ENCODE measurements at places on chromosomes 2 and 18. TPM values are rescaled to one million over a fixed set of nuclear protein-coding genes. Genes with fewer than 3 reads are reported as not detected.

GRCh38 chr2:95308426-95308990, 11.4 kb downstream of the KCNIP3 start:
- DNase-seq, result no peak

GRCh38 chr2:126657148-126657635, 1.2 kb downstream of the GYPC start:
- DNase-seq, result peak; percentile 73

DNA sequence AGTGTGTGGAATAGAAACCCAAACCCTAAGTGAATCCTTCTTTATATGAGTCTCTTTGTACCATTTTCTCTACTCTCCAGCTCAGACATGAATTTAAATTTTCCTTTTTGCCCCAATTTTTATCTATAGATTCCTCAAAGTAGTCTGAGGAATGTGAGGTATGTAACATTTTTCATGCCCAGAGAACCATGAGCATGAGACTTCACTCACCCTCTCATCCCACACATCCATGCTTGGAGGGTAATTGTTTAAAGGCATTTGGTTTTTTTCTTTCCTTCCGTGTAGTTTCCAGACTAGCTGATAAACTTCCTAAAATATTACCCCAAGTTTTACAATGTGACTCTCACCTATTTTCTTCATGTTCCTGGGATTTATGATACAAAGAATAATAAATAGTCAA, 2056.8 kb upstream of the CELF4 start:
- DNase-seq, result no peak

The RPL37A gene
- 2,754 TPM for total RNA-seq

- no peak for DNase-seq
Observed at GRCh38 chr2:58930537-58930936, 689.4 kb upstream of the FANCL start.

DNA sequence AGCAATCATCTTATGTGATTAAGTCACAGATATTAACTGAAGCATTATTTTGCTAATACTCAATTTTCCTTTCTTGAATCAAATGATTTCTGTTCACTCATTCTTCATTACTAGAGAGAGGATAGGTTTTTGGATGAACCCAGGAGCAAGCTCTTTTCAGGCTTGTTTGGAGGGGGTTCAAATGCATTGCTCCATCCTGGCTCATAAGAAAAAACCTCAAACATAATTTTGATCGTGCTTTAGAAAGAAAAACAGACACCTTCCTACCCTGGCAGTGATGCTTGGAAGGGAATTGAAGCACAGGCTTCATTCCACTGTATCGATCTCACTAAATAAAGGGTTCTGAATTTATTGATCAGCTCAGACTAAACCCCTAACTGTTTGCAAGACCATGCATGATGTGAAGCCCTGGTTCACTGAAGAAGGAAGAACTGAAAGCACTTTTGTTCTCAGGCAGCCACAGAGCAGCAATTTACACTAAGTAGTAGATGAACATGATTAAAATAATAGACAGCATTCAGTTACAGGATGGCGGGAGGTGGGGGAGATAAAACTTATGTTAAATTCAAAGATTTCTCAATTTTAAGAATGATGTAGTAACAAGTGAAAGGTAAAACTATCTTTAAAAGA, 53.4 kb downstream of the CDH2 start:
- DNase-seq, result no peak

GRCh38 chr2:36455011-36455410, 99.4 kb downstream of the CRIM1 start:
- no peak for DNase-seq

- DNase-seq, result no peak
Observed at GRCh38 chr2:33420726-33421125, 55.7 kb upstream of the RASGRP3 start.

DNA sequence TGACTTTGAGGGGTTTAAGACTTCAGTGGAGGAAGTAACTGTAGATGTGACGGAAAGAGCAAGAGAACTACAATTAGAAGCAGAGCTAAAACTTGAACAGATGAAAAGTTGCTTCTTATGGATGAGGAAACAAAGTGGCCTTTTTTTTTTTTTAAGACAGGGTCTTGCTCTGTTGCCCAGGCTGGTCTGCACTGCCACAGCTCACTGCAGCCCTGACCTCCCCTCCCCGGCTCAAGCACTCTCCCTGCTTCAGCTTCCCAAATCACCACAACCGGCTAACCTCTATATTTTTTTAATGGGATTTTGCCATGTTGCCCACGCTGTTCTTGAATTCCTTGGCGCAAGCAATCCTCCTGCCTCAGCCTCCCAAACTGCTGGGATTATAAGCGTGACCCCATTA, 3.2 kb downstream of the MAP3K2 start:
- DNase-seq, result no peak

DNA sequence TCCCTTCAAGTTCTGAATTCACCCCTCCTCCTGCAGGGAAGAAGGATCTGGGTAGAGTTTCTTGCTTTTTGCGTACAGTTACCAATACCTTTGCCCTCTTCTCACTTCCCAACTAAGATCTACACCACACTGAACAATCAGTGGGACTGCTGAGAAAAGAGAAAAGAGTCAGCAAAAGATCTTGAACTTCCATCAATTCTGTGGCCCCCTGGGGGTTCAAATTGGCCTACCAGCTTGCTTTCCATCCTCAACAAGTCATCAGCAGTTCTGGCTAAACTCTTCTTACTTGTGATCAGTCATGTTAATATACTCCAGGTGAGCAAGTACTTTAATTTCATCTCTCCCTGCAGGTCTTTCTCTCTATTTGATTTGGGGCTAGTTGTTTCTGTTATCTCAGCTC, 739.3 kb upstream of the LRRTM4 start:
- no peak for DNase-seq

Data from psoas muscle (tissue), 8 donors.